Activated CD4-positive, alpha-beta memory T cell treated with anti-CD3 and anti-CD28 coated beads, Interleukin-2, amount 10 ng/mL, durations not matched to agents 7 days and 5 days (primary cell): ENCODE measurements at places on chromosomes 13 and 19. TPM values are rescaled to one million over a fixed set of nuclear protein-coding genes. Genes with fewer than 3 reads are reported as not detected.

GRCh38 chr19:41521931-41522555 is 53.9 kb upstream of the CEACAM21 start:
- DNase-seq: peak; percentile 45

DNA sequence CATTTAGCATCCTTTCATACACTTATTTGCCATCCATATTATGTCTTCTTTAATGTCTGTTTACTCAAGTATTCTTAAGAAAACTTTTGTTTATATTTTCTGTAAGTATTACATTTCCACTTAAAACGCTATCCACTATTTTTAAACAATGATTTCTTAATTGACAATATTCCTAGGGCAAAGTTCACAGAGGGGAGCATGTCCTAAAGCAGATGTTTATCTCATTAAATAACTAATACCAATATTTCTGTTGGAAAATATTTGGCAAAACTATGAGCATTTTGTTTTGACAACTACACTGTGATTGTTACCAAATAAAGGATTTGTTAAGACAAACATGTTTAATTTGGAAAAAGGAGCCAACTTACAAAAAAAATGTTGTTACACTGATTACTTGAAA is 643.3 kb downstream of the SLITRK5 start:
- DNase-seq: no peak

GRCh38 chr13:75541287-75541686 is 3.6 kb upstream of the COMMD6 start:
- no peak for DNase-seq

ZDHHC20 gene
- 103 TPM for total RNA-seq

ZNF274 gene
- total RNA-seq: 29.2 TPM
